ENCODE measurements at places on chromosomes 6 and 20.

- DNase-seq: no peak
Observed at GRCh38 chr6:19803331-19804204, 33.6 kb upstream of the ID4 start.

- DNase-seq: no peak
Observed at GRCh38 chr6:107661291-107661690, 162.8 kb downstream of the SCML4 start.

- no peak for DNase-seq
Observed at GRCh38 chr6:108068618-108069017, 5.9 kb downstream of the OSTM1 start.

GRCh38 chr20:25622049-25622448 lies 1.8 kb downstream of the NANP start:
- no peak for DNase-seq

DNA sequence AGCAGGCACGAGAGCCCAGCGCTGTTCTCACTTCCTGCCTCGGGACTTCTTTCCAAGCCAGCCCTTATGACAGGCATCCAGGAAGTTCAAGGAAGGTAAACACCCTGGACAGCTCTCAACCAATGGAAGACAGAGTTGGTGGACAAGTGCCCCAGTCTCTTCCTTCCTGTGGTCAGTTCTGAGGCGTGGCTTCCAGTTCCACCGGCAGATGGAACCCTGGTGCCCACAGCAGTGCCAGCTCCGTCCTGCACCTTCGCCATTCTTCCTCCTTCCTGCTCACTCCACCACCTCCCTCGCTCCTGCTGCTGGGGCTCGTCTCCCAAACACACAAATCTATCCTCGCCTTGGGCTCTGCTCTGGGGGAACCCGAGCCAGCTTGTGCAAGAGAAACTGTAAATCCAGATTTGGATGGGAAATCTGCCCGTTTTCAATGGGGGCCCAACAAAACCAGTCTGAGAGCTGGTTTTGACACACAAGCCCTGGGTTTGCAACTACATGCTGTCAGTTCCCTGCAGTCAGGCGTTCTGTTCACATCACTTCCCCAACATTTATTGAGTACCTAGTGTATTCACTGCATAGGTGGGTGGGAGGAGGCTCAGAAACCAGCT lies 162.7 kb downstream of the GRM4 start:
- DNase-seq: no peak

GRCh38 chr6:84213217-84213616 lies 14.2 kb downstream of the CEP162 start:
- DNase-seq: no peak

DNA sequence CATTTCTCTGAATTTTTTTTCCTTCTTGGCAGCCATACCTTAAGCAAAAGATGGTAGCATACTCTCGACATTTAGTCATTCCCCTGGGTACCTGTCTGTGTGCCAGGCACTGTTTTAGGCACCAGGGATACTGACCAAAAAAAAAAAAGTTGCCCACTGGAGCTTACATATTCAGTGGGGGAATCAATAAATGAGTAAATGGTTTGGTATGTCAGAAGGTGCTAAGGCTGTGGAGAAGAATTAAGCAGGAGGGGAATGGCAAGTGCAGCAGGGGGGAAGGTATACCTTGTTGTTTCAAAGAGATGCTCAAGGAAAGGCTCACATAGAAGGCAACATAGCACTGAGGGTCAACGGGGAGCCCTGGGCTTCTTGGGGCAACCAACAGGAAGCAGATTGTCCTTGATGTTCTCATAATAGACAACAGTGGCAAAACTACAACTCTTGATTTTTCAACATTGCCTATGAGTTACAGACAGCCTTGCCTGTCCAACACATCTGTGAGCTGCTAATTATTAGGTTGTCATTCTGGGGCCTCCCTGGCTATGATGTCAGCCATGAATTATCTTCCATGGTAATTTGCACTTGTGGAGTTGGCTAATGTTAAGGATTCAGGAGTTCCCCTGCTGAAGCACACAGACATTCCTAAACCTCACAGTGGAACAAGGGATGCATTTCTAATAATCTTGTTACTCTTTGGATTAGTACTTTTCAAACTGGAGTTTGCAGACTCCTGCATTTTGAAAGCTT lies 19.6 kb downstream of the NT5E start:
- peak; percentile 32 for DNase-seq

Data from mesendoderm (in vitro differentiated cells).